ENCODE measurements at places on chromosomes 4 and X.

DNA sequence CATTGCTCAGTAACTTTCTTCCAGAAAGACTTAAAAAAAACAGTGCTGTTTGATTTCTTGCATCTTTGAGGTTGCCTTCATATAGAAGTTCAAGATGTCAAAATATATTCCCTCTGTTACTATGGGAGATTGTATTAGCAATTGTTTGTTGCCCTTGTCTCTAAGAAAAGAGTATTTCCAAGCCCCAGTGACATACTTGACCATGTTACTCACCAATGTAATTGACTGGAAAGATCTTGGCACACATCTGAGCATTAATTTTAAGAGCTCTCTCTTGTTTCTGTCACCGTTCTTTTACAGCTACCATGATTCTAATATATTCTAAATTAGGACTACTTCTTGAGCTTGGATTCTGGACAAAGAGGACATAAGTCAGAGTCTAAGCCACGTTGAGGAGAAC lies 902.7 kb upstream of the EPHA5 start:
- DNase-seq = no peak

- no peak for DNase-seq
These were observed 2.7 kb downstream of the CT55 start for GRCh38 chrX:135168486-135168885.

- DNase-seq = no peak
These were observed 96.4 kb upstream of the ZCCHC13 start for GRCh38 chrX:74207539-74207938.

DNA sequence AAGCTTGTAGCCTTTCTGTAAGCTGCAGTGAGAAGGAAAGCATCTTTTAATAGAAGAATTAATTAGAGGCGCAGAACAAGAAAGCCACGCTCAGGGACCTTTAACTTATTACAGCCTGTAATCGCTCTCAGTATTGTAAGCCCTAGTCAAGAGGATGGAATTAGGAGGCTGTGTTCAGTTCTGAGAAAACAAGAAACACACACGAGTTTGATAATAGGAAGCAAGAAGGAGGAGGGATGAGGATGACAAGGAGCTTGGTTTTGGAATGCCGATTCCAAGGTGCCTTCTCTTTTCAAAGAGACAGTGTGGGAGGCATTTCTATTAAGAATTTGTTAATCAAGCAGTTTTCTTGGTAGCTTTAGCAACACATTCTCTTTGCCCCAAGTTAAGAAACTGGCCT lies 69.3 kb downstream of the NYX start:
- no peak for DNase-seq

DNA sequence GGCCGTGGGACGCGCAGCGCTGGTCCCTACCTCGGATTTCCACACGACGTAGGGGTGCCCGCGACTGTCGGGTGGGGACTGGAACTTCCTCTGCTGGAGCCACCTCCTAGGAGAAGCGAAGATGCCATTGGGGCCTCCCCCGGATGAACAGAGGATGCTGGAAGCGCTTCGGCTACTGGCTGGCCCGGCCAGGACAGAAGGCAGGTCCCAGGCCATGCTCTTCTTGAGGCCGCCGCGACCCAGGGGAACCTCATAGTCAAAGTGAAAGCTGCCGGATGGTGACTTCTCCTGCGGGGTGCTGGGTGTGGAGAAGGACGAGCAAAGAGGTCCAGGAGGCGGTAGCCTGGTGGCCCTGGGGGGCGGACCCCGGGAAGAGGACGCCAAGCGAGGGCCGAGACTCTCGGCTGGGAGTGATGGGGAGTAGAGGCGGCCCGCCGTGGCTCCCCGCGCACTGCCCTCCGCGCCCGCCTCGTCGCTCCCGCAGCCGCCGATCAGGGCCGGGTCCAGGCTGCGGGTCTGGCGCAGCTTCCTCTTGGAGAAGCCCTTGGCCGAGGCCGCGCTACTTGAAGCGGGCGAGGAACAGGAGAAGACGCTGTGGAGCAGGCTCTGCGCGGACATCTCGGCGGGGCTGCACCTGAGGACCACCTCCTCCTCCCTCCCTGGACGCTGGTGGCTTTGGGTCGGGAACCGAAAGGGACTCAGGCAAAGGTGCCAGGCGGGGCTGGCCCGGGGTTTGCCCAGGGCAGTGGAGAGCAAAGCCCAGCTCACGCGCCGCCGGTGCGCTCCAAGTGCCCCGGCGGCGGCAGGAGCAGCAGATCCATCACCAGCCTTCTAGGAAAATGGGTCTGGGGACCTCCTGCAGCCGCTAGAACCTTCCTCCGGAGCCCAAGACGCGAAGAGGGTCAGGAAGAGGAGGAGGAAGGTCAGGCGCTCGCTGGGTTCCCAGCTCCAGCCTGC lies 1.2 kb downstream of the ARHGAP6 start:
- no peak for DNase-seq

GRCh38 chr4:64822405-64822804 lies 413.2 kb upstream of the TECRL start:
- DNase-seq = no peak

- no peak for DNase-seq
These were observed 148.9 kb downstream of the AFF2 start for GRCh38 chrX:148649145-148649795.

DNA sequence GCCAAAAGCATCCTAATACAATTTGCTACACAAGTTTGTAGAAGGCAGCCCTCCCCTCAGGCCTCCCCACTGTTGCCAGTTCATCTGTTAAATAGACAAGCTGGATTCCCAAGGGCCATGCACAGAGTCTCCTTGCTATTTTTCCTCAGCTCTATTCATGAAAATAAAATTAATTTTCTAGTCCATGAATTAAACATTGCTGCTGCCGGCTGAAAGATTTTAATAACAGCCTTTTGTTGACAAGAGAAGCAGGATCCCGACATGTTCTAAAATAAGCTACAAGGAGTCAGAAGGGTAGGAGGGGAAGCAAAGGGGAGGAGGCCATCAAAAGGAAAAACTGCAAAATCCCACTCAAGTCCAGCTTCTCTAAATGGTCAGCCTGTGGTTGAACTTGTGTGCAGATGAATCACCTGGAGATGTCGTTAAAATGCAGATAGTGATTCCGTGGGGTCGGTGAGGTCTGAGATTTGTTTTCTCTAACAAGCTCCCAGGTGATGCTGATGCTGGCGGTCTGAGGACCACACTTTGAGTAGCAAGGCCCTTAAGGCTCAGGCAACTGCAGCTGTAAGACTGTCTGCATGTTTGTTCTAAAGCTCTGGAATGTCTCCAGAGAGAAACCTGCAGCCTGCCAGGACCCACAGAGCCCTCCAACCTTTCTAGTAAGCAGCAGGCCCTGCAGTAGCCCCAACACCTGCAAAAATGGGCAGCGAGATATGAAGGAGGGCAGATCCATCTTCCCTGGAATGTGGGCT lies 9.4 kb downstream of the SCD5 start:
- DNase-seq = no peak

GRCh38 chr4:145842224-145842887 lies 96.3 kb downstream of the ZNF827 start:
- no peak for DNase-seq

DNA sequence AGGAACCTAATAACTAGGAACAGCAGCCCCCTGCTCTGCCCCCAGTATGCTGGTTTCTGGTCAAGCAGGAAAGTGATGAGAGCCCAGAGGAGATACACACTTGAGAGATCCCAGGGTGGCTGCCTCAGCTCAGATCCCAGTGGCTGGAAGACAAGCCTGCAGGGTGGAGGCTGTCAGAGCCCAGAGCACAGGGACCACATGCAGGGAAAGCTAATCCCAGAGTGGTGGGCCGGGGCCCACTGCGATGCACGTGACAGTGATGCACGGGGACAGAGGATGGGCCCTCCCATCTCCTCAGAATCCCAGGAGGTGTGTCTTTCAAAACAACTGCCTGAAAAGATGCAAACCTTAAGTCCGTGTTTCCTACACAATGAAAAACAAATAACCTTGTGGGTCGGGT lies 29.1 kb upstream of the CRMP1 start:
- no peak for DNase-seq

DNA sequence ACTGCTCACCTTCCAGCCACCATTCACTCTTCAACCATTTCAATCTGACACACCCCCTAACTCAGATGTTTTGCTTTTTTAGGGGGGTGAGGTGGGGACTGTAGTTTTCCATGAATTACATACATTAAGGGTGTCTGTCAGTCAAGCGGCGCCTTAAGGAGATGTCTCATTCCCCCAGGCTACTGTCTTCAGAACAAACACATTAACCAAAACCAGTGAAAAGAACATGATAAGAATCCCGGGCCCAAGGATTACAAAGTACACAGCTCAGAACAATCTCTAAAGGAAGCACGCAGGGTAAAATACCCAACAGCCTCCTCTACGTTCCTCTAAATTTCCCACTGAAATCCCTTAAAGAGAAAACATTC lies 62.5 kb upstream of the IRF2 start:
- no peak for DNase-seq

- DNase-seq = no peak
These were observed 2.2 kb upstream of the FMR1NB start for GRCh38 chrX:147978931-147979330.

GRCh38 chr4:72295966-72296557 lies 264.3 kb downstream of the NPFFR2 start:
- DNase-seq = peak; percentile 5

DNA sequence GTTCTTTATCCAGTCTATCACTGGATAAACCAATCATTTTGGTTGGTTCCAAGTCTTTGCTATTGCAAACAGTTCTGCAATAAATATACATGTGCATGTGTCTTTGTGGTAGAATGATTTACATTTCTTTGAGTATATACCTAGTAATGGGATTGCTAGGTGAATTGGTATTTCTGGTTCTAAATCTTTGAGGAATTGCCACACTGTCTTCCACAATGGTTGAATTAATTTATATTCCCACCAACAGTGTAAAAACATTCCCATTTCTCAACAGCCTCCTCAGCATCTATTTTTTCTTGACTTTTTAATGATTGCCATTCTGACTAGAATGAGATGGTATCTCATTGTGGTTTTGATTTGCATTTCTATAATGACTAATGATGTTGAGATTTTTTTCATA lies 791.7 kb upstream of the AGA start:
- no peak for DNase-seq

- DNase-seq = no peak
These were observed 15.5 kb downstream of the MAGEA9B start for GRCh38 chrX:149571770-149572169.

GRCh38 chrX:42530027-42530426 lies 247.9 kb downstream of the PPP1R2C start:
- DNase-seq = no peak

GRCh38 chr4:84263415-84263814 lies 235.7 kb downstream of the NKX6-1 start:
- no peak for DNase-seq

- no peak for DNase-seq
These were observed 21.9 kb downstream of the CNOT6L start for GRCh38 chr4:77797239-77797638.

DNA sequence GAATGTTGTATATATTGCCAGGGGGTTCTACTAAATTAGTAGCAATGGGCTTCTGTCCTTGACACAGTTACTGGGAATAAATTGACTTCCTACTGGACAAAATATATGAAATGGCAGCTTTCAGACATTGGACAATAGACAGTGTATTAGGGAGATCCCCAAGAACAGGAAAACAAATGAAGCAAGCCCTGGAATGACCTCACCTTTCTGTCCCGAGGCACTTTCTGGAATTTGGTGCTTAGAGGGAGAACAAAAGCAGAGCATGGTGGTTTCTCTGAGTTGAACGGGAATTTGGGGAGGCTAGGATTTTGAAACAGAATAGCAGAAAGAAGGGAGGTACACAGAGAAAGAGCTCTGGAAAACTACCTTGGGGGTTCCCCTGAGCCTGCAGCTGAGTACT lies 187.7 kb upstream of the MAGEB2 start:
- DNase-seq = no peak

Data from NCI-H748 treated with DMSO at 0.1 percent for 48 hours (cell line).